ENCODE measurements at places on chromosomes 5 and 9.

DNA sequence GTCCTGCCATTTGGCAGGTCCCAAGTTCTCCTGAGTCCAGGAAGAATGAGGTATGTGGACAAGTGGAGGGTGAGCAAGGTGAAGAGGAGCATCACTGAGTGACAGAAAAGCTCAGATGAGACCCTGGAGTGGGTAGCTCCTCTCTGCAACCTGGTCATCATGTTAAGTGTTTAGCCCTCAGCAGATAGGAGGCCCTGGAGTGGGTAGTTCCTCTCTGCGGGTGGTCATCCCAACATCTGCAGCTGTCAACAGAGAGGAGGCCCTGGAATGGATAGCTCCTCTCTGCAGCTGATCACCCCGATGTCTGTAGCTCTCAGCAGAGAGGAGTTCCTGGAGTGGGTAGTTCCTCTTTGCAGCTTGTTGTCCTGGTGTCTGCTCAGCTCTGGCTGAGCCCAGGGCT lies 48.4 kb downstream of the NDUFAF2 start:
- DNase-seq, result no peak

DNA sequence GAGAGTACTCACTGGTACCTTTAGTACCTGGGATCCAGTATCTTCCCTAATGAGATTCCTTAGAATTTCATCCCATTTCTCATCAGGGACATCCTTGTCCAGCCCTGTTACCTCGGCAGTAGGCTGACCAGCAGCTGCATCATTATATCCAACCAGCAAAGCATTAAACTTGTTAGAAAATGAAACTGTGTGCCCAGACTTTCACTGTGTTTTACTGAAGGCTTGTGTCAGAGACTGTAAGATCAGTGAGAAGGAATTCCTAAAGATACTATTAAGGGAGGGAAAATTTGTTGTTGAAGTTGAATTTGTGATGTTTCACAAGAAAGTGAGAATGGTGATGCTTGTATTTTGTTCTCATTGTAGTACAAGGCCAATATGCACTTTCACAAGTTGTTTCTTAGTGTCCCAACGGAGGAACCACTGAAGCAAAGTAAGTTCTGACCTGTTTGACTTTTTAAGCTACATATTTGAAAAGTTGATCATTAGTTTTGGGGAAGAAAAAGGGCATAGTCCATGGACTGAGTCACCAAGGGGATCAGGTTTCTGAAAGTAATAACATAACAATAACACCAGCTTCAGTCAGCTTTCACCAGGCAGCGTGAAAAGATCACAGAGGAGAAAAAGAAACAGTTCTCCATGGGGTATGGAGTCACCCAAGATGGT lies 48.8 kb downstream of the GRAMD2B start:
- no peak for DNase-seq

DNA sequence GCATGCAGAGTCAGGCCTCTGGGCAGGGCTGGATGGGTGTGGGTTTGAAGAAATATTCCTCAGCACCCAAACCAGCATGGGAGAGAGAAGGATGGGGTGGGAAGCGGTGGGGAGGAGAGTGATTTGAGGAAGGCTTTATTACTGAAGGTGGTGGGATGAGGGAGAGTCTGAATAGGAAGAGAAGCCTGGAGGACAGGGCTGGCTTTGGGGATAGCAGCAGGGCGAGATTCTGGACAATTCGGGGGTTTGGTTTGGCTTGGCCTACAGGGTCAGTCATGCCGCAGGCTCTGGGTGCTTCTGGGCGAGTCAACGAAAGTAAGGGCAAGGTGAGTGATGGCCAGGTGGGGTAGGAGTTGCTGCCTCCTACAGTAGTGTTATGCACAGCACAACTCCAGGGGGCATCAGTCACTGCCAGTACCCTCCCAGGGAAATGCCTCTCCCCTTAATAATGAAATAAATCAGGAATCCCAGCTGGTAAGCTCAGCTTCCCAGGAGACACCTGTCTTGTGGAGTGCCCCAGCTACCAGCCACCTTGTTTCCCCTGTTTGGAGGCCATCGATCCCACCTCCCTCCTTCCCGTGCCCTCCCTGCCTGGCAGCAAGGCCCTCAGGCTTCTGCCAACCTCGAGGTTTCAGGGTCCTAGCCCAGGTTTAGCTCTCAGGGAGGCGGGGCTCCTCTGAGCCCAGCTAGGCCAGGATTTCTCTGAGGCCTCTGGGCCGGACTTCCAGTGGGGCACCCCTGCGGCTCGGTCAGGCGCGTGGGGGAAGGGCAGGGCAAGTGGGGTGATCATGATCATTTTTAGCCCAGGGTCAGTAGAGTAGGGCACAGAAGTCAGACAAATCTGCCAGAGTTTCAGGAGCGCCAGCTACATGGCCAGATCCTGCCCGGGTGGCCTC lies 741 bp upstream of the NKX2-5 start:
- DNase-seq, result no peak

DNA sequence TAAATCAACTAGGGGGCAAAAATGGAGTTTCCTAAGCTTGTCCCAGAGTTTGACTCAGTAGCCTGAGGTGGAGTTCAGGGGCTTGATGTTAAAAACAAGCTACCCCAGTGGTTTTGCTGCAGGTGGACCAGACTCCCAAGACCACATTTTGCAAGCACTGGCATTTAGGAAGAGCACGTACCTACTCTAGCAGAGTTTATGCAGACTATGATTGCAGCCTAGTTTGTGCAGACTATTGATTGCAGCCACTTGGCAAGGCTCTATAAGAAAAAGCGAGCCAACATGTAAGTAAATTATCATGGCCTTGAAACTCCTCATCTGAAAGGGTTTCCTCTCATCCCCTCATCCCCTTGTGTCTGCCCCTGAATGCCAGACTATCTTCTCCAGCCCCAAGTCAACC lies 102.0 kb upstream of the CCDC152 start:
- DNase-seq, result no peak

DNA sequence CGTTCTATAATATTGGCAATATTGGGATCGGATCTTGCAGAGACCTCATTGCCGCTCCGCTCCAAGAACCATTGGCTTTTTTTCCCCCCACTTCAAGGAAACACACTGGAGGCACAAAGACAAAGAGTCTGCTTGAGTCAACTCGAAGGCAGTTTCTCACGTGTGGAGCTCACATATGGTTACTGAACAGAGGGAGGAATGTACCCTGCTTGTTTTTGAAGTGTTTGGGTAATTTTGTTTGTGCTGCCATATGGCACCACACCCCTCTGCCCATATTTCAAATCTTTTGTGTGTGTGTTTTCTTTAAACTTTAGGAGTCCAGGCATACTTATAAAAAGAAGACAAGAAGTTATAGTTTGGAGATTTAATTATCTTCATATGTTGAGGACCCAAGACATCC lies 595.9 kb downstream of the DTWD2 start:
- DNase-seq, result no peak

DNA sequence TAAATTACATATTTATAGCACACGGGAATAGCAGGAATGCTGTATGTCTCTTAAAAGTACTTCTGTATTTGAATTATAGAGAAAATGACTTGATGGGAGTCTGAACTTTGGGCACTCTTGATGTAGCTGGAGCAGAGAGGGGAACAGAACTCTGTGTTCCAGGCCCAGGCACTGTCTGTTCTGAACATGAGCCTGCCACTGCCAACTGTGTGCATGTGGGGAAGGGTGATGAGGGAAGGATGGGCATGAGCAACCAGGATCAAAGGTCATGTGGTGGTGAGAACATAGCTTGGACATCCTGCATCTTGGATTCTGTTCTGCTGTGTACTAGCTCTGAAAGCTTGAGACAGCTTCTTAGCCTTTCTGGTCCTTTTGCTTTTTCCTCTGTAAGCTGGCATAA lies 16.4 kb upstream of the ZBED3 start:
- DNase-seq, result no peak

- DNase-seq, result no peak
These were observed 137.6 kb downstream of the CACNA1B start for GRCh38 chr9:138015021-138015829.

GRCh38 chr9:70672161-70672649 lies 257.7 kb upstream of the KLF9 start:
- no peak for DNase-seq

DNA sequence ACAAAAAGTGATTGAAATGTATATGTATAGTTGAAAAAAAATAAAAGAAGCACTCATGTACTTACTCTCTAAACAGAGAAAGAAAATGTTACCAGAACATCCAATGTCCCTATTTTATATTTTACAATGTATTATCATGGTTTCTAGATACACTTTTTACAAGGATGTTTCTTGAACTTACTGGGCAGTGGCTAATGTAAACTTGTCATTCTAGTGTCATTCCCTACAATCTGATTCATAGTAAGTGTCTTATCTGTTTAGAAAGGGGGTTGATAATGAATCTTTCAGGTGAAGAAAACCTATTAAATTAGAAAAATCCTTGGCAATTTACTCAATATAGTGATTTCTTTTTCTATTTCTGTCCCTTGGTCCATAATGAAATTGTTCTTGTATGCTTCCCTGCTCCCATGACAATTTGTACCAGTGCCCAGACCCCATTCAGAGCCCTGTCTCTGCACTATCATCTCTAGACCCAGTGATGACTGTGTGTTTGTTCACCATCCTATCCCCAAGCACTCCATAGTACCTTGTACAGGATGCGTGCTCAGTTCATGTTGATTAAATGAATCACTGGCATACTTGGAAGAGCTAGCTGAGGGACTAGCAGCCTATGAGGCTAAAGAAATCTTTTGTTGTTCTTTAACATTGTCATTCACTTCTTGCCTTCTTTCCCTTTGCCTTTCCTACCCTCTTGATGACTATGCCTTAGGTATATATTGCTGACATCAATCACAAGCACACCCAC lies 101.2 kb downstream of the HMHB1 start:
- no peak for DNase-seq

DNA sequence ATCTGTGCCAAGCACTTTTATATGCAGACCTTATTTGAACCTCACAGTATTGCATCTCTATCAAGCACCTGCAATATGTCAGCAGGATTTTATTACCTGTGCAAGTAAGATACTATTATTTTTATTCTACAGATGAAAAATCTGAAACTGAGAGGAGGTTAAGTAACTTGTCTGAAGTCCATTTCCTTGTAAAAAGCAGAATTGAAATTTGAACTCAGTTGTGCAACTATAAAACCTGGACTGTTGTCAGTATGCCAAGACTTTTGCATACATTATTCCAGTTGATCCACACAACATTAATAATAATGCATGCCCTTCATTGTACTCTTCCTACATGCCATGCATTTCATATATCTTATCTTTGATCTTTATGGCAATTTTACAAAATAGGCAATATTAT lies 82.2 kb upstream of the BRINP1 start:
- no peak for DNase-seq

GRCh38 chr5:95941756-95942155 lies 19.9 kb downstream of the ELL2 start:
- DNase-seq, result no peak

DNA sequence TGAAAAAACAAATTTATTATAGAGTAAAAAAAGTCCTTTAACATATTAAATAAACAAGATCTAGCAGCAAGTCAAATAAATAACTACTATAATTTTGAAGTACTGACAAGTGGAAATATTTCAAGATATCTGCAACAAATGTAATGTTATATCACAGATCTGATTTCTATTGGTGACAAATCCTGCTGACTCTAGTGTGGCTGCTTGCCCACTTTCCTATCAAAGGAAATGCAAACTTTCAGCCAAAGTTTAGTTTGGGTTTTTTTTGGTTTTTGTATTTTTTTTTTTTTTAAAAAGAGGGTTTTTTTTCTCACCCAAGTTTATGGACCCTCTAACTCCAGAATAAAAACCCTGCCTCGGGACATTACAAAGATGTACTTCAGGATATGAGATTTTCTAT lies 12.9 kb downstream of the ADRA1B start:
- no peak for DNase-seq

DNA sequence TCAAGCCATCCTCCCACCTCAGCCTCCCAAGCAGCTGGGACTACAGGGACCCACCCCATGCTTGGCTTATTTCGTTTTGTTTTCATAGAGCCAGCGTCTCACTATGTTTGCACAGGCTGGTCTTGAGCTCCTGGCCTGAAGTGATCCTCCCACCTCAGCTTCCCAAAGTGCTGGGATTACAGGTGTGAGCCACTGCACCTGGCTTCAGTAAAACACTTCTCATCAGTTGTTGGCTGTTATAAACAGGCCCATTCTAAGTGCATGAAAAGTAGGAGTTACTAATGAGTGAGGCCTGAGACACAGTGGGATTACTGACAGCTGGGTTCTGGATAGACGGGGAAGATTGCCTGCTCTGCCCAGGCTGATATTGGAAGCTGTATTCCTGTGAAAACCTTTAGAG lies 3.5 kb downstream of the CRB2 start:
- no peak for DNase-seq

DNA sequence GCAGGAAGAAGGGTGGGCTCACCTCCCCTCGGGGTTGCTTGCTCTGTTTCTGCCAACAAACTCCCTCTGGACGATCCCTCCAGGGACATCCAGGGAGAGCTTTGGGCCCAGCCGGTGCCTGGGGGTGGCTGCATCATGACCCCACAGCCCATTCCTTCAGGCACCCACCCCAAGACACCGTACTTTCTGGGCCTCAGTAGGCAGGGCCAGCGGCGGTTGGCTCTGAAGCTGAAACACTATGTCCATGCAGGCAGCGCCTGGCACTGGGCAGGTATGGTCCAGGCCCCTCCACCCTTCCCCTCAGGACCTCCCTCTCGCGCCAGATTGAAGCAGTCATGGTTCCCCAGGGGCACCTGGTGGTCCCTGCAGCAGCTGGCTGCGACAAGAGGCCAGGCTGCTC lies 18.5 kb upstream of the SUSD3 start:
- no peak for DNase-seq

DNA sequence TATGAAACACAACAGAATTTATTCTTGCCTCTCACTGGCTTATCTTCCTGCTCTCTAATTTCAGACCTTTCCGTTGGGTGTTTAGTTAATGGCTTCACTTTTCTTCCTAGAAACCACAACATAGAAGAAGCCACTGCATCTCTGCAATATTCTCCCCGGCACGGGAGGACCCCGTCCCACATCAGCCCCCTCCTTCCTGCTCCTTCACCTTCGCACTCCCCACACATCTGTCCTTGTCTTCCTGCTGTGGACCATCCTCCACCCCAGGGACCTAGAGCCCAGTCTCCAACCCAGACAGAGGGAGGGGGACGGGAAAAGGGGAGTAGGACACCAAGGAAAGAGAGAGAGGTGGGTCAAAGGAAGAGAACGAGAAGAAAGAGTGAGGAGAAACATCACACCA lies 1.4 kb downstream of the OR2V1 start:
- no peak for DNase-seq

- no peak for DNase-seq
These were observed 489.0 kb downstream of the NTRK2 start for GRCh38 chr9:85158512-85158911.

DNA sequence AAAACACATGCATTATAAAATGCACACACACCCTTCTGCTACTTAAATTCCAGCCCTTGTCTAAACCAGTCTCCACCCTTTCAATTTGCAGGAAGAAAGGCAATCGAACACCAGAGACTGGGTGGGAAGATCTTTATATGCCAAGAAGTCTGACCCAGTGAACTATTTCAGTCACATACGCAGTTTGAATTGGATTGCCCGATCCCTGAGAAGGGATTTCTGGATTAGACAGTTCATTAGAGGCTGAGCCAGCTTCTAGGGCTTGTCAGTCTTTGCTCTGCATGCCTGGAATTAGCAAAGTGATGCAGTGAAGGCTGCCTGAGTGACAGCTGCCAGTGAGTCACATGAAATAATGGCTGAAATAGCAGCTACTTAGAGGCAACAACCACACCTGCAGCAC lies 159.9 kb downstream of the PPP2R2B start:
- DNase-seq, result no peak

- DNase-seq, result no peak
These were observed 43.2 kb upstream of the RANBP3L start for GRCh38 chr5:36344899-36345298.

GRCh38 chr9:71634752-71635151 lies 133.6 kb downstream of the CEMIP2 start:
- DNase-seq, result no peak
